Glutamatergic neuron (in vitro differentiated cells): ENCODE measurements at places on chromosomes 3 and 15. TPM values are rescaled to one million over a fixed set of nuclear protein-coding genes. Genes with fewer than 3 reads are reported as not detected.

The FURIN gene
- 26.5 TPM for total RNA-seq

The EFCC1 gene
- total RNA-seq, result not detected

The GOLGA8T gene
- total RNA-seq, result not detected

- DNase-seq, result no peak
These were observed 31.0 kb upstream of the THSD4 start for GRCh38 chr15:71084264-71084663.

GRCh38 chr15:95019907-95020306 lies 788.5 kb downstream of the MCTP2 start:
- DNase-seq, result no peak

GRCh38 chr3:102089239-102089638 lies 239.9 kb downstream of the NFKBIZ start:
- no peak for DNase-seq

The RTP3 gene
- not detected for total RNA-seq

DNA sequence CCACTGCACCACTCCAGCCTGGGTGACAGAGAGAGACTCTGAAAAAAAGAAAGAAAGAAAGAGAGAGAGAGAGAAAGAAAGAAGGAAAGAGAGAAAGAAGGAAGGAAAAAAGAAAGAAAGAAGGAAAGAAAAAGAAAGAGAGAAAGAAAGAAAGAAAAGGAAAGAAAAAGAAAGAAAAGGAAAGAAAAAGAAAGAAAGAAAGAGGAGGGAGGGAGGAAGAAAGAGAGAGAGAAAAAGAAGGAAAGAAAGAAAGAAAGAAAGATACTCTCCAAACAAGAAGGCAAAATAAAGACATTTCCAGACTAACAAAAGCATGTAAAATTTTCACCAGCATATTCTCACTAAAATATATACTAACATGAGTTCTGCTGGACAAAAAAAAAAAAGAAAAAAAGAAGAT lies 228.7 kb downstream of the DPH6 start:
- no peak for DNase-seq

DNA sequence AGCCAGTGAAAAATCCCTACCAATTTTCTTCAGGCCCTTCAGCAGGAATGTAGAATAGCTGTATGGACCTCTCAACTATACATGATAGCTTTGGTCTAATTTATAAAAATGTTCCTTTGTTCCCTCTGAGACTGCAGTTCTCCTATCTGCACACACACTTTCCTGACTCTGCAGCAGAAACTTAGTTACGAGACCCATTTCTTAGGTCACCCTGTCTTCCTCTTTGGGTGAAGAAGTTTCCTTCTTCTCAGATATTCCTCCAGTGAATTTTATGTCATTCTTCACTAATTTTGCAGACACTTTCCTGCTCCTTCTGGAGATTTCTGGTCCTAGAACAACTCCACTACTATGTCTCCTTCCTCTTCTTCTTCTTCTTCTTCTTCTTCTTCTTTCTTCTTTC lies 42.6 kb downstream of the CD200R1L start:
- no peak for DNase-seq

DNA sequence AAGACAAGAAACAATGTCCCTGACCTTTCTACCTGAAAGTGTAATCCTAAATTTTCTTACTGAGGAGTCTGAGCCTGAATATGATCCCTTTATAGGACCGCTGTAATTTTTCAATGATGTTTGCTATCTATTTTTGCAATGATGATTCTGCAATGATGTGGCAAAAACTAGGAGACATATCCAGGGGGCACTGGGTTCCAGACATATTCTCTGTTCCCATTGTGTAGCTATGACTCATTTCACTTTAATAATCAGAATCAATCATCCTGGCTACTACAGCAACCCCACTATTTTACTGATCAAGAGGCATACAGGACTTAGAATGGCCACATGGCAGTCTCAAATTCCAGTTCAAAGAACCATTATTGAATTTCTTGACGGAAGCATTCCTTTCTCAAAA lies 85.9 kb downstream of the AQR start:
- DNase-seq, result no peak

DNA sequence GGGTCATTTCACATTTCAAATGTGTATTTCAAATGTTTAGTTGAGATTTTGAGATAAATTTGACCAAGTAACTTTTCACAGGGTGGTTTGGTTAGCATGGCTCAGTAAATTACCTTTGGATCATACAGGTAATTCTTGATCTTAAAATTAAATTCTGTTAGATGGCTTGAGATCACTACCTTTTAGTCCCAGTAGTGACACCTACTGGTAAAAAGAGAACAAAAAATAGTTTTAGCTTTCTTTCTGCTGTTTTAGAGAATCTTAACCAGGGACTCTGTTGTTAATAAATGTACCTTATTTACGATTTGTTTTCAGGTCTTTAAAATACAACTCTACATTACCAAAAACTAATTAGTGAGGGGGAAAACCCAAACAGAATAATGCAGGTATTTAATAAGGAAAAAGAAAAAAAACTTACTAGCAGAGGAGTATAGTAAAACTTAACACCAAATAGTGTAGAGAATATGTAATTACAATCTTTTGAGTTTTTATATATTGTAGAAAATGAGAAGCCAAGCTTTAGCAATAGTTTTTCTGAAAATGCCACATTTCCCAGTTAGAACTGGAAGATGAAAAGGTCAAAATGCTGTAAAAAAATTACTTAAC lies 620.3 kb upstream of the AGTR1 start:
- DNase-seq, result no peak

DNA sequence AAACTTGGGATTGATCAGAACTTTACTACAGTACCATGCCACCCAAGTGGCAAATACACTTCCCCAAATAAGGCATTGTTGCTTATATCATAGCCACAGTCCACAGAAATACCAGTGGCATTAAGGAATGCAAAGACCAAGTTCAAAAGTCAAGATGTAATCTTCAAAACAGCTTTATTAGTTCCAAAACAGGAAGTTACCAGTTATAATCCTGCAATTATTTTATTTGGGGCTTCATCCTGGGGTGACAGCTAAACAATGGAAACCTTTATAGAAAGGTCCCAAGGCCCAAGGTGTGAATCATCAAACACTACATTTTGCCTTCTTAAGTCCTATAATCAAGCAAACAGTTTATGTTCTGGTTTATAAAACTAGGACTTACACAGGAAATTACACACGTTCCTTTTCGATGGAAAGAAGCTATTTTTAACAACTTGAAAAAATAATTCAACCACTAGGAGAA lies 30.3 kb upstream of the RNF7 start:
- DNase-seq, result no peak

DNA sequence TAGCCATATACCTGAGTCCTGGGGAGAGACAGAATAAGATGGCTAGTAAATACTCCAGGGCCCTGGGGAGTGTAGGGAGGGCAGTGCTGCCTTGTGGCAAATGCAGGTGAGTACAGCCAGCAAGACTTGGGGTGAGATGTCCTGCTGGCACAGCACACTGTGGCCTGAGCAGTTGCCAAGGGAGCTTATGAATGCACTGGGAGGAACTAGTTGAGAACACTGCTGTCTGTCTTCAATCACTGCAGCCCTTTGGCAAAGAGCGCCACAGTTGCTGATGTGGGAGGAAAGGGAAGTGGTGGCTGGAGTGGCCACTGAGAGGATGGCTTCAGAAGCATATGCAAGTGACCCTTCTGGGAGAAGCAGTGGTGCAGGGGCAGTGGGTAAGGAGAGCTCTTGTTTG lies 264.6 kb downstream of the RORA start:
- DNase-seq, result no peak

DNA sequence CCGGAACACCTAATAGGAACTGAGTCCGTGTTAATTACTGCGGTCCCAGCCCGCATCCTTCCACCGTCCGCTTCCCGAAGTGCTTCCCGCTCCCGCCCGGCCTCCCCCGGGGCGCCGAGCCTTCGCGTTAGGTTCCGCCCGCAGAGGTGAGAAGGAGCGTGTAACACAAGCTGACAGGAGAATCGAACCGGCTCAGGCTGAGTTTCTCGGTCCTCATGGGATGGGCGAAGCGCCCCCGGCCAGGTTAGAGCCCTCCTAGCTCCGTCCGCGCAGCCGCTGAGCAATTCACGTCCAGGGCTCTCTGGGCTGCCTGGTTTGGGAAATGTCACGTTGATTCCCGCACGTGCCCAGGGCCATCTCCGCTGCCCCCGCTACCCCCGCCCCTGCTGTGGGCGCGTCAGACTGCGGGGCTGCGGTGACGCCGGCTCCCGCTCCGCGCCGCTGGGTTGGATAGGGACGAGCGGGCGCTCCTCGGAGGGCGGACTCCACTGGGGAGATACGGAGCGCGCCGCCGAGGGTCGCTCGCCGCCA lies 954 bp downstream of the CLDN11 start:
- peak; percentile 60 for DNase-seq

GRCh38 chr3:132145833-132146232 lies 111.0 kb upstream of the CPNE4 start:
- DNase-seq, result no peak

DNA sequence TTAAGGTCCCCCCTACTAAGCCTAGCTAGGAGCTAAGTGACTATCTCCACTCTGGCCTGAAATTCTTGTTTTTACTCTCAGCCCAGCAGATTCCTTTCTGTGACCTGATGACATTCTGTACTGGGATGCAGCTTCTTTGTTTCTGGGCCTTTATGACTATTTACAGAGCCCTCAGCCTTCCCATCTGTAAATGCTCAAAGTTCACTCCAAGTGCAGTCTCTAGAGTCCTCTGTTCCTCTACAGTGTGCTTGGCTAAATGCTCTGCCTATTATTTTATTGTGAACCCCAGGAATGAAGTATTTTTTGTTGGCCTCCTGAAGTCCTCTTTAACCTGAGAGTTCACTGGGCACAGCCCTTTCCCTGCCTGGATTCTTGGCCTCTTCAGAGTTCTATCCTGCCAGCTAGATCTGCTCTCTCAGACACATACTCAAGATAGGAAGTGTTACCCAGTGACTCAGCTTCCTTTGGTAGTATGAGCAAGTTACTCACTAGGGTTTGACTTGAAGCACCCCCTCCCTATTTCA lies 278.1 kb upstream of the P2RY1 start:
- no peak for DNase-seq

The CD96 gene
- total RNA-seq, result not detected

The GJD2 gene
- 3.3 TPM for total RNA-seq

DNA sequence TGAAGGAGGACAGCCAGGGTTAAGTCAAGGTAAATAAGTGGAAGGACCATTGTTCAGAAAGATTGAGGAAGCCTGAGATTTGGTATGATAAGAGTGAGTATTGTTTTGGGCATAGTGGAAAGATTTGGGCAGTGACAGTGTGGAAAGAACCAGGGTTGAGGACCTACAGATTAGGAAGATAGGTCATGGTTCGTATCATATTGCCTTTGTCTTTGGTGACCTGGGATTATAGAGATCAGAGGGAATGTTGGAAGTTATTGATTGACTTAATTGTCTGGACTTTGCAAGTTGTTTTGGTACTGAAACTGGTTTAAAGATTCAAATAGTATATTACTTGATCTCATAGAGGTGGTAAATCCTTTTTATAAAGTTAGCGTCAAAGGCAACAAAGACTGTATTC lies 23.1 kb upstream of the MGA start:
- DNase-seq, result no peak

- DNase-seq, result no peak
These were observed 185.0 kb upstream of the PRICKLE2 start for GRCh38 chr3:64410226-64410625.

The LYZL4 gene
- not detected for total RNA-seq

DNA sequence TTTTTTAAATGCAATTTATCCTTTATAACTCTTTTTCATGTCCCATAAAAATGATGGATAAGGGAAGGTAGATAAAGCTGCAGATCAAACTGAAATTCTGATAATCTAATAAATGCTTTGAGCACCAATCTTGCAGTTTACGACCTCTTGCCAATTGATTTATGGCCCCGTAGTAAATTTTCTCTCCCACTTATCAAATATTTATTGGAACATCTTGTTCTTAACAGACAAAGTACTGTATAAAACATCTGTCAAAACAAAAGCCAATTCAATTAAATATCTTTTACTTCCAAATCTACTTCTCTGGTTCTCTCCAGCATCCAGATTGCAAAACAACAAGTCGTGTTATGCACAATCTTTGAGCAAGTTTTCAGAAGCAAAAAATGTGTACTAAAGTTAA lies 34.6 kb downstream of the POLR2M start:
- DNase-seq, result no peak

The C2CD4A gene
- total RNA-seq, result 0.20 TPM

DNA sequence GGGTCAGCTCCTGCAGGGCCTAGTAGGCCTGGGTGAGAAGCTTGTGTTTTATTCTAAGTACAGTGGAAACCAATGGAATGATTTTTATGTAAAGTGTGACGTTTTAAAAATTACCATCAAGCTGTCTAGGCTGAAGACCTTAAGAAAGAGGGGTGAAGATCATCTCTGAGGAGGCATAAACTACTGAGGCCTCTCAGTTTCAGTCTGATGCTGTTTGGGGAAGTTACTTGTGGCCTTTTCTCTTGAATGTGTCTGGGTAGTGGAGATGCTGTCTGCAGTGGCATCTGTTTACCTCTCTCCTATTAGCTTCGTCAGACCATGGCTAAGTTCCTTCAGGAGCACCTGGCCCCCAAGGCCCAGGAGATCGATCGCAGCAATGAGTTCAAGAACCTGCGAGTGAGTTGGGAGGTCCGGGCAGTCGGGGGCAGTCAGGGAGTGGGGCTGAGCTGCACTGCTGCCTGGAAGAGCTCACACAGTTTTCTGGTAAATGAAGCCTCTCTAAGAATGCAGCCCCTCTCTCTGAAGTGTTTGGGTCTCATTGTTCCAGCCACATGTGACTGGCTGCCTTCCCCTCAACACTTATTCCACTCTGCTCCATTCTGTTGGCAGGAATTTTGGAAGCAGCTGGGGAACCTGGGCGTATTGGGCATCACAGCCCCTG lies 1.9 kb downstream of the IVD start:
- no peak for DNase-seq

The SIDT1 gene
- total RNA-seq, result not detected

- no peak for DNase-seq
These were observed 58.6 kb downstream of the SYNM start for GRCh38 chr15:99163271-99164062.

DNA sequence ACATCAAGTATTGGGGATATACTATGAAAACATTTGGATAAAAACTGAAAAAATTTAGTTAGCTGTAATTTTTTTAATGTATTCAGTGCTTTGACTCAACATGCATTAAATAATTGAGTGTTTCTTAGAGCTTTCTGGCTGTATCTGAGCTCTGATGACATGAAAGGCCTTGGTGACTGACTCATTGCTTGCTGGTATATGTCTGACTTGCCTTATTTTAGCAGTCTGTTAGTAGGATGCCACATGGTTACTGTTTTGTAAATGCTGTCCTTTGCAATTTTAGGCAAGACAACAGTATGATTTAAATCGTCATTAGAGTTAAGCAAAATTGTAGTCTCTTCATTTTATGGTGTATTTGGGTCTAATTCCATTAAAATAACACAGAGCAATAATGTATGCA lies 199.2 kb downstream of the GHSR start:
- DNase-seq, result no peak

The LYSMD4 gene
- total RNA-seq, result 49.8 TPM

The BFSP2 gene
- not detected for total RNA-seq

The C3orf20 gene
- not detected for total RNA-seq
